LHCN-M2 (cell line): ENCODE measurements at places on chromosomes 5 and 9. TPM values are rescaled to one million over a fixed set of nuclear protein-coding genes. Genes with fewer than 3 reads are reported as not detected.

DNA sequence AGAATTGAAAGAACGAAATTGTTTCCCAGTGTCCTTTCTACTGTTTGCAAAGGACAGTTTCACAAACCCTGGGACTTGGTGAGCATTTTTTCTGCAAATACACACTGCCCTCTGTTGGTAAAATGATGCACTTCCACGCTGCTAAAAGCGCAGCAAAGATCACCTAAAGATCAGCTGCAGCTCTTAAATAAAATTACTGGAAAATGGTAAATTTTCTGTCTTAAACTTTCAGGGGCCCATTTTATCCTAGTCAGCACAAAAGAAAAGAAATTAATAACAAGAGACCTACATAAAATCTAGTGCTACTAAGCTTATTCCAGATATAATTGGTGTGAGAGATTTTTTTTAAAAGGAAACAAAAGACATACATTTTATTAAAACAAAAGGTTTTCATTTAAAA, 566.0 kb downstream of the CAAP1 start:
- peak; percentile 70 for DNase-seq

DNA sequence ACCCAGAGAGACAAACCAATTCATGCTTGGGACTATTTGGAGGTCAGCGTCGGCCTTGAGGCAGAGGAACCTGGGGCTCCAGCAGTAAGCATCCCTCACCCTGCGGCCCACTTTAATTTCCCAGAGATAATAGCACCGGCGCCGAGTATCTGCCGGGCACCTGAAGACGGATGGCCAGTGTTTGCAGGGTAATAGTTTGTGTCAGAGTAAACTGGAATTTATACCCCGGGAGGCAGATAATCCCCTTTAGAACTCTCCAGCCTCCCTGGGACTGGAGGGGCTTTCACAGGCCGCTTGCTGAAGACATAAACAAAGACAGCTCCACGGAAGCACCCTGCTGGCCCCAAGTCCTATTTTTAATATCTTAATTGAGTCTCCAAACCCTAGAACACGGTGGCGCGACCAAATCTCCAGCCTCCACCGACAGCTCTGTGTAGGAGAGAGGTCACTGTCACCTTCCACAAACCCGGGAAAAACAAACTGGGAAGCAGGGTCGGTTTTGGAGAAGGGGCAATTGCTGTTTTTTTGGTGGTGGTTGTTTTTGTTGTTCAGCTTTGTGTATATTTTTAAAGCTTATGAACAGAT, 17.4 kb upstream of the FCN1 start:
- no peak for DNase-seq

- DNase-seq = no peak
These were observed 191.2 kb downstream of the ACTL7B start for GRCh38 chr9:108664309-108665255.

DNA sequence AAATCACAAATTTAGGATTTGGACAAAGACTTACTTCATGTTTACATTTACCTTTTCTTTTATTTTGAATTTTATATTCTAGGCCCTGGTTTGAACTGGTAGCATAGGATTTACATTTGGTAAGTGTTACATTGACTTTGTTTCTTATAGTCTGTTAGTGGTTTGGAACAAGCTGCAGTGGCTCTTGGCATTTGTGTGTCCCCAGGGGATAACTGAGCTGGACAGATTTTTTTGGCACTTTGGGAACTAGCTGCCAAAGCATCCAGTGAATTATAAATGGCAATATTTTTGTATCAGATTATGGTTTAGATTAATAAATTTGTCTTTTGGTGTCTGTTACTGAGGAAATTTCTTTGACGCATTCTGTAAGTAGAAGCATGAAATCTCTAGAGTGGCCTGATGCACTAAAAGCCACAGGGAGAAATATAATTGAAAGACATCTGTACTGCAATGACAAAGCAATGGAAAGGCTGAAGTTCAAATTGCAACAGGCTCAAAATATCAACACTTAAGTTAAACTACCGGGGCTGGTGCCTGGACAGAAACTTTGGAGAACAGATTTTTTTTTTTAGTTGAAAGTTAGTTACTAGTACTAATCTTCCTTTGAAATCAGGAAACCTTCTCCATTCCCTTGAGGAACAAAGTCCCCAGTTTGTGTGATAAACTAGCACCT, 107.6 kb upstream of the PLCXD3 start:
- DNase-seq = no peak

DNA sequence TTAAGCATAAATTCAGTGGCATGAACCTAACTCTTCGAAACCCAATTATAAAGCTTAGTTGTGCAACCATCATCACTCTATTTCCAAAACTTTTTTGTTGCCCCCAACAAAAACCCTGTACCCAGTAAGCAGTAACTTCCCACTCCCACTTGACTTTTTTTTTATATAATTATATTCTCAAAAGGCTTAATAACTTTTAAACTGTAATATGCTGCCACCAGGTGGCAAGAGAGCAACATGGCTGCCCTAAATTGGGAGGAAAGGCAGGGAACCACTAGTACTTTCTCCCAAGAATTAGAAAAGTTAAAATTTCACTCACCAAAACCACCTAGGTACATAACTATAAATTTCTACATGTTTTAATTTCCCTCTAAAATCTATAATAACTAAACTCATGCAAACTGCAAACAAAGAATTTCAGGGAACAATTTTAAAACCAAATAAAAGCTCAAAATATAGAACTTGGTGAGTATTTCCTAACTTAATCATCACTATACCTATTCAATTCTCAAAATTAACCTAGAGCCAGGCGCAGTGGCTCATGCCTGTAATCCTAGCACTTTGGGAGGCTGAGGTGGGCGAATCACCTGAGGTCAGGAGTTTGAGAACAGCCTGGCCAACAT, 50.2 kb upstream of the RNF38 start:
- peak; percentile 46 for DNase-seq

DNA sequence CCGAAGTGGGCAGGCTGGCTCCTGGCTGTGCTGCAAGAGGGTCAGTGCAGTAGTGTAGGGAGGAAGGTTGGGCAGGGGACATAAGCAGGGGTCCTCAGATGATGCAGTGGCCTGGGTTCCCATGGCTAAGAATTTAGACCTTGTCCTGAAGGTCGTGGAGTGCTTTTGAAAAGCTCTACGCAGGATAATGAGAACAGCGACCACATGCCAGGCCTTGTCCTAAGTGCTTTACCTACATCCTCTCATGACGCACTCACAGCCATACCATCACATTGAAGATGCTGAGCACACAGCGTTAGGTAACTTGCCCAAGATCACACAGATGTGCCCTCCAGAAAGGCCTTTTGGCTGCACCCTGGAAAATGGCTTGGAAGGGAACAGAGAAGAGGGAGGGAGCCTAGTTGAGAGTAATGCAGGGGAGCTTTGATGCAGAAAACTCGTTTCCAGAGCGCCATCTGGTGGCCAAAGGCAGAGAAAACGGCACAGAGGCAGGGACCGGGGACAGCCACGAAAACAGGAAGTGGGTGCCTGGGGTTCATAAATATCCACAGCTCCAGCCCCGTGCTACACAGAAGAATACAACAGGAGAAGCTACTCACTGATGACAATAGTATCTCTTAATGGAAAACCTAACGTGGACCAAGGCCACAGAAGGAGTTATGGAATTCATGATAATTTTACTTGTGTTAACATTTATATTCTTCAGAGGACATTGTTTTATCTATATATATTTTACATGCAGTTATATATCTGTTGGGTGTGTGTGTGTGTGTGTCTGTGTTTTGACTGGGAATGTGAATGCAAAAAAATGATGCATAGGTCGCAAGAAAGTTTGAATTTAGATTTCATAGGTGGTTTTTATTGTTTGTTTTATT, 2.7 kb upstream of the PCDH12 start:
- DNase-seq = peak; percentile 82

GRCh38 chr5:149605998-149606724, 24.9 kb downstream of the ARHGEF37 start:
- DNase-seq = peak; percentile 83

DNA sequence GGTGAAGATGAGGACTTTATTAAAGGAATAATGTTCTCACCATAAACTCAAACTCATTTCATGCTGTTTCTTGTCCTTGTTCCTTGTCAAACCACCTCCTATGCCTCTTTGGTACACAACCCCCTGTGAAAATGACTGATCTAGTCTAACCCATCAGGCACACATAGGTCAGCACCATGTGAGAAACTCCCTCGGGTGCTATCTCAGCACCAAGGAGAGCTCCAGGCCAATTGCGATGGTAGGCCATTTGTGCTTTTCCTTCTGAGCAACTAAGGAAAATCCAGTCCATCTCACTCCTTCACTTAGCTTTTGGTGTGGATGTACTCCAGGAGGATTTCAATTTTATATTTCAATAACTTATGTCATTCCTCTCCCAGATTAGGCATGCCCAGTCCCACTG, 199.8 kb downstream of the ZNF608 start:
- DNase-seq = peak; percentile 53

GRCh38 chr9:8816361-8816760, 1016.8 kb upstream of the DMAC1 start:
- no peak for DNase-seq

GRCh38 chr9:12185856-12186255, 507.3 kb upstream of the TYRP1 start:
- no peak for DNase-seq

DNA sequence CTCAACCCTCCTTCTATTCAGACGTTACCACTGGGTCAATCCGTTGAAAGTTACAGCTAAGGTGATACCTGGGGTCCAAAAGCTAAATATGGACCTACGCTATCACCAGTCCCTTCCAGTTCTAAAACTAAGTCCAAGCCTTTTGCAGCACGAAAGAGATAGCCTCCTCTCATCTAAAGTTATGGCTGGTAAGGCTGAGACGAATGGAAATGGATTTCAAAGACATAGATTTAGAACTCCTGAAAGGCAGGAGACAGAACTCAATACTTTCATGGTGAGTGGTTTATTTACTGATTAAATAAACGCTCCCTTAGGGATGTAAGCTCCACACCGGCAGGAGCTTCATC, 751 bp upstream of the RIC1 start:
- no peak for DNase-seq

DNA sequence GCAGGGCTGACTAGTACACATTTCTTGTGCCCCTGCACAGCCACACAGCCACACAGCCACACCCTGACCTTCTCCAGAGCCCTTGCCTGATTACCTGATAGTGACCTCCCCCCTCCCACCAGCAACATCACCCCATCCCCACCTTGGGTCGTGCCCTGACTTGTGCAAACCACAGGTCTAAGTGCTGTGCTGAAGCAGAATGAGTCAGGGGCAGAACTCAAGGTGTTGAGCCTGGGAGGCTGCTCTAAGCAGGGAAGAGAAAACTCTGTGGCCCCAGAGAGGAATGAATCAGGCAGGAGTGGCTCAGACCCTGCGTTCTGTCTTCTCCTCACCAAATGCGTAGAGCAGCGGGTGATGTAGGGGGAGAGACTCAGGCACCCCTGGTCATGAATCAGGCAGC, 24.3 kb upstream of the FAT2 start:
- no peak for DNase-seq

DNA sequence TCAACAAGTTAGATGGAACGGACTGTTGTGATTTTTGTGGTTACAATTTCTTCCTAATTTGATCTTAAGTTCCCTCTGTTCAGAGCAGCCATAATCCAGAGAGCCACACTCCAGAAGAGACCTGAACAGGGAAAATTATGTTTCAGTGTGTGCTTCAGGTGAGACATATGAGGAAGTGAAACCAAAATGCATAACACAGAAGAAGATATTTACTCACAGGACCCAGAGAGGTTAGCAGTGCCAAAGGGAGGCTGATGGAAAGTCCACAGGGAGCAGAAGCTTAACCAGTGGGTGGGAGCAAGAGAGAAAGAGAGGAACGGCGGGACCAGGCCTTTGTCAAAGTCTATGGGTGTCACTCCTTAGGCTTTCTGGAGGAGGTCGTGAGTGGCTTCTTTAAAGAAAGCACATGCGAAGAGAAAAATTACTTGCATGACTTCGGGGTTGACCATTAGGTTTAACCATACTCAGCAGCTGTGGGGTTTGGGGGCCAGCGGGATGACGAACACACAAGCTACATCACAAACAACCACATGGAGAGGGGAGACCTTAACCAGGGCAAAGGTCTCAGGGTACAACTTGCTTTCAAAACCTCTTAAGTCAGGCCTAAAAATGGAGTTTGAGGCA, 141.4 kb downstream of the MED10 start:
- no peak for DNase-seq

- no peak for DNase-seq
These were observed at the start of gene PCDHGA3 for GRCh38 chr5:141343242-141343952. TSS of gene PCDHGA3 (plus strand) at chr5:141343829. CDS start at chr5:141344034, 205 bp downstream.

The KIF12 gene
- not detected in 2 replicates for total RNA-seq

The GFI1B gene
- total RNA-seq = 0.06 TPM in 1 of 2 replicates, not detected in the other

The CSF2 gene
- not detected in 2 replicates for total RNA-seq

The ARID3C gene
- total RNA-seq = 0.34 and 0.45 TPM in 2 replicates

The ACOT12 gene
- total RNA-seq = not detected in 2 replicates

The ZNF879 gene
- 2.5 and 4.7 TPM in 2 replicates for total RNA-seq

The PSAT1 gene
- 21.0 and 24.8 TPM in 2 replicates for total RNA-seq

The ABO gene
- not detected in 2 replicates for total RNA-seq
